ENCODE measurements at places on chromosomes 16 and 17.

- DNase-seq: no peak
These were observed 1.2 kb downstream of the THAP11 start for GRCh38 chr16:67843343-67843765.

- no peak for DNase-seq
These were observed 15.7 kb downstream of the ZDHHC7 start for GRCh38 chr16:84995663-84996062.

DNA sequence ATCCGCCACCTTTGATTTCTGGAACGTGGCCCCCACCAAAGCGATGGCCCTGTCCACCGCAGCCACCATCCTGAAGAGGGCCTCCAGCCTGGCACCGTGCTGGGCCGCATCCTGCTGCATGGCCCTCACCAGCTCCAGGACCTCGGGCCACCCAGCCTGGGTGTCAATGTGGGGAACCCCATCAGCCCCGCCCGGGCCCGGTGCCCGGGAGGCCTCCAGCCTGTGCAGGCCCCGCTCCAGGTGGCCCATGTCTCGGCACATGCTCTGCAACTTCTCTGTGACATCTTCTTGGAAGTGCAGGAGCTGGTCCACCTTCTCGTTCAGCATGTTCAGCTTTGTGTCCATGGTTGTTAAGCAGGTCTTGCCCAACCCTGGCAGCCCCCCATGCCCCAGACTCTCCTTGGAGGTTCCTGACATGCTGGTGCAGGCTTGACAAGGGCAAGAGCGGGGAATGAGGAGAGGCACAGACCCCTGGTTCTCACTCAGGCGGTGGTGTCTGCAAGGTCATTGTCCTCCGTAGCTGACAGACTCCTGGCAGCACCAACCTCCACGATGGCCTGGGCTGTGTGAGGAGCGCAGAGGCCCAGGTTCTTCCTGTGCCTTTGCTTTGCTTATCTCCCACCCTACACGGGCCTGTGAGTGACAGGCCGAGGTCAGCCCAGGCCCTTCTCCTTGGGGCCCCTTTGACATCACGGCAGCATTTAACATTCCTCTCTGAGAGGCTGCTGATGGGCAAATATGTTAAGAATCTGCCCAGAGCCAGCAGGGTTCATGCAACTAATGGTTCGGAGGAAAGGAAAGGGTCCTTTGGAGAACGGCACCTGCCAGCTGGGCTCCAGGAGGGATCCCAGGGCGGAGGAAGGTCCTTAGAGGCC lies at the start of gene MYLK3:
Gene MYLK3, minus strand, starts transcription at position 568 of the 875 bp plus-strand sequence. Its CDS starts 151 bp downstream, at position 417.
- no peak for DNase-seq

- no peak for DNase-seq
These were observed 28.2 kb downstream of the METRNL start for GRCh38 chr17:83107656-83108048.

GRCh38 chr16:26913851-26914250 lies 152.9 kb upstream of the C16orf82 start:
- no peak for DNase-seq

- DNase-seq: peak; percentile 64
These were observed 2.4 kb downstream of the CACNB1 start for GRCh38 chr17:39194985-39195524.

DNA sequence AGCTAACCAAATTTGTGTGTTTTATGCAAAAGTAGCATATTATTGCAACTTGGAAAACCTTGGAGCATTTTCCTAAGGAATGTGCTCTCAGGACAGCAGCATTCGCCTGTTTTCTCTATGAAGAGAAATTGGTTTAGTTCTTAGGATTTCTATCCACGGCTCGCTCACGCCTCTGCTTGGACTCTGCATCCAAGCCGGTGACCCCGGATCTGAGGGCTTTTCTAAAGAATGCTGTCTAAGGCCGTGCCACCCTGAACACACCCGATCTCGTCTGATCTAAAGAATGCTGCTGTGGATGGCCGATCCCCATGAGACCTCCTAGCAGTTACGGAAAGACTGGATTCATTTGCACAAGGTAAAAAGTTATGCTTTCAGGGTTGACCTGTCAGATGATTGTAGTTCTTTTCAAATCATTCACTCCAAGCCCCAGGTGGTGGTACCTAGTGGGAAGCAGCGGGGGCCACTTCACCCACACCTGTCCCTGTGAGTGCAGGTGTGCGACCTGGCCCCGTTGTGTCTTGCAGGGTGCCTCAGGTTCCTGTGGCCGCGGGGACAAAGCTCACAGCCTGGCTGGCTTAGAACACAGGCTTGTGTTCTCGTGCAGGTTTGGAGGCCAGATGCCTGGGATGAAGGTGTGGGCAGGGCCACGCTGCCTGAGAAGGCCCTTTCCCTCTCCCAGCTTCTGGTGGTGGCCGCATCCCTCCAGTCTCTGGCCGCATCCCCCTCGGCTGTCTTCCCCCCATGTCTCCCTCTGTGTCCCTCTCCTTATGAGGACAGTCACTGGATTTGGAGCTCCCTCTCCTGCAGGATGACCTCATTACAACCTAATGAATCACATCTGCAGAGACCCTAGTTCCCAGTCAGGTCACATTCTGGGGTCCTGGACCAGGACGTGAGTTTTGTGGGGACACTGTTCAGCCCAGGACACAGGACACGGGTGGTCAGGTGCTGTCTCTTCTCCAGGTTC lies 71.1 kb downstream of the BANP start:
- DNase-seq: no peak

DNA sequence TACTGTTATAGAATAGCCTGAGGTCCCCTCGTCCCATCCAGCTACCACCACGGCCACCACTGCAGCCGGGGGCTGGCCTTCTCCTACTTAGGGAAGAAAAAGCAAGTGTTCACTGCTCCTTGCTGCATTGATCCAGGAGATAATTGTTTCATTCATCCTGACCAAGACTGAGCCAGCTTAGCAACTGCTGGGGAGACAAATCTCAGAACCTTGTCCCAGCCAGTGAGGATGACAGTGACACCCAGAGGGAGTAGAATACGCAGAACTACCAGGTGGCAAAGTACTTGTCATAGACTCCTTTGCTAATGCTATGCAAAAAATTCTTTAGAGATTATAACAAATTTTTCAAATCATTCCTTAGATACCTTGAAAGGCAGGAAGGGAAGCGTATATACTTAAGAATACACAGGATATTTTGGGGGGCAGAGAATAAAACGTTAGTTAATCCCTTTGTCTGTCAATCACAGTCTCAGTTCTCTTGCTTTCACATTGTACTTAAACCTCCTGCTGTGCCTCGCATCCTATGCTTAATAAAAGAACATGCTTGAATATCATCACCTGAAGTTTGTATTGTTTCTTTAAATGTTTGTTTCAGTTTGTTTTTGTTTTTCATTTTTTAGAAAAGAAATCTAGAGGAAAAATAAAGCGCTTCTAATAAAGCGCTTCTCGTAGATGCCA lies 388.3 kb downstream of the MAF start:
- DNase-seq: no peak

GRCh38 chr16:5756969-5757368 lies 659.4 kb upstream of the EEF2KMT start:
- peak; percentile 39 for DNase-seq

- no peak for DNase-seq
These were observed 18.4 kb upstream of the UBE2I start for GRCh38 chr16:1290860-1291575.

GRCh38 chr17:16933317-16934132 lies 38.4 kb downstream of the TNFRSF13B start:
- DNase-seq: no peak

GRCh38 chr16:79301051-79301450 lies 299.5 kb downstream of the MAF start:
- peak; percentile 34 for DNase-seq

DNA sequence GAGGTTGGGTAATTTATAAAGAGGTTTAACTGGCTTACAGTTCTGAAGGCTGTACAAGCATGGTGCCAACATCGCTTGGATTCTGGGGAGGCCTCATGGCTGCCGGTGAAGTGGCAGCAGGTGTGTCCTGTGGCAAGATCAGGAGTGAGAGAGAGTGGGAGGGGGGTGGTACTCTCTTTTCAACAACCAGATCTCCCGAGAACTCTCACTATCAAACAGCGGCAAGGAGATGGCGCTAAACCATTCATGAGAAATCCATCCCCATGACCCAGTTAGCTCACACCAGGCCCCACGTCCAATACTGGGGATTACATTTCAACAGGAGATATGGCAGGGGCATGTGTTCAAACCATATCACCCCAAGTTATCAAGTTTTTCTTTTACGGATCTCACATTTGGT lies 44.0 kb upstream of the CBX4 start:
- DNase-seq: no peak

DNA sequence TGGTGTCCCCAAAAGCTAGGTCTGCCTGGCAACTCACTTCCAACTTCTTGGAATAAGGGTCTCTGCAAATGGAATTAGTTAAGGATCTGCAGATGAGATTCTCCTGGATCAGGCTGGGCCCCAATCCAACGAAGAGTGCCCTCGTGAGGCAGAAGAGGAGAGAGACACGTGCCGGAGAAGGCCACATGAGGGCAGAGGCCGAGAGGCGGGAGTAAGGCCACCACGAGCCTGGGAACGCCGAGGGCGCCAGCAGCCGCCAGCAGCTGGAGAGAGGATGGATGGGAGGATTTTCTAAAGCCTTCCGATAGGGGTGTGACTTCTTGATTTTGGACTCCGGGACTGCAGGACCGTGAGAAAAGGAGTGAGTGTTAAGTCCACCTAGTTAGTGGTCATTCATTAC lies 76.3 kb downstream of the JPH3 start:
- DNase-seq: no peak

DNA sequence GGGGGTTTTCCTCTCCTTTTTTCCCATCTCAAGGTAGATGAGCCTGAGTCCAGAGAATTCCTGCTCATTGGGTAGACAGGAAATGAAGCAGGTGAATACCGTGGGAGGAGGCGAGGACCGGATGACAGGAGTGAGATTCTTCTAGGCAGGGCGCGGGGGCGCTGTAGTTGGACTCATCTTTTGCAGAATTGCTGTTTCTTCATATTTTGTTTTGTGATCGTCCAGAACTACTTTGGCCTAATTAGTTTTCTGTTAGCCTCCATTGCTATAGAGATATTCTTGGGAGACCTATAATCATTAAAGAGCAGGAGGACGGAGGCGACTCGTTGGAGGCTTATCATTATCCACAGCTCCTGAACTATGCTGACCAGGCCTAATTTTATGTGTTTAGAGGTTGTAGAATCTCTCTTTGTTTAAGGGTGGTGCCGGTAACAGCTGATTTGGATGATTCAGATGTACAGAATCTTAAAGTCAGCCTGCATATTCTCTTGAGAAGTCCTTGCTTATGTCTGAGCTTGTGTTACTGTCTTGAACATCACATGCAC lies 650 bp downstream of the ATP6V0A1 start:
- DNase-seq: peak; percentile 52

GRCh38 chr16:77946823-77947222 lies 75.5 kb upstream of the CLEC3A start:
- peak; percentile 58 for DNase-seq

DNA sequence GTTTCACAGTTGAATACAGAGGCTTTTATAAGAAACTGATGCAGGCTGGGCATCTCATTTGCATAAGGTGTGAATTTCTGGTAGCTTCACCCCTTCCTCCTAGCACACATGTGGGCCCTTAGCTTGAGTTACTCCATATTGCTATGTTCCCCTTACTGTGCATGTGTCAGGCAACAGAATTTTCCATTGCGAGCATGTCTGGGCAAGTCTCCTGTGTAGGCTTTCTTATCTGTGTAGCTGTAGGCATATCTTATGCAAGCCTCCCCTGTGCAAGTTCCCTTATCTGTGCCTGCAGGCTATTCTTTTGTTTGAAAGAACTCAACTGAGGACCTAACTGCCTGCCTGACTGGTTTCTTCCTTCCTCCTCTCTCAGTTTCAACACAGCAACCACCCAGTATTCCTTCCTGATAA lies 597.4 kb upstream of the CDH5 start:
- DNase-seq: no peak

DNA sequence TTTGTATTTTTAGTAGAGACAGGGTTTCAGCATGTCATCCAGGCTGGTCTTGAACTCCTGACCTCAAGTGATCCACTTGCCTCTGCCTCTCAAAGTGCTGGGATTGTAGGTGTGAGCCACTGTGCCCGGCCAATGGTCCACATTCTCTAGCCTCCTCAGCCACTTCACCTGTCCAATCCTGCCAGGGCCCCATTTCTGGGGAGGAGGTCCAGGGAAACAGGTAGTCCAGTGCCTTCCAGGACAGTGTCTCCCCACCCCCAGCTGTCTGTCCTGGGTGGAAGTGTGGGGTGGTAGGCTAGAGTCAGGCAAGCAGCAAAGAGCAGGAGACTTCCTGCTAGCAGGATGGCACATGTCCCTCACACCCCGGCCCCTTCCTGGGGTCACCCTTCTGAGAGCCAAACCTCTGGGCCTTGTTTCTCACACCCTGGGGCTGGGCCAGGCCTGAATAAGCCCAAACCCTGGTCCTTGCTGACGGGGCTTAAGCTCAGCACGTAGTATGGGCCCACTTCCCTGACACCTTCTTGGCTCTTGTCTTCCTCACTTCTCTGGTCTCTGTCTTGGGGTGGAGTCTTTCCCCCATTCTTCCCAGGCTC lies 5.0 kb downstream of the FHOD1 start:
- no peak for DNase-seq

DNA sequence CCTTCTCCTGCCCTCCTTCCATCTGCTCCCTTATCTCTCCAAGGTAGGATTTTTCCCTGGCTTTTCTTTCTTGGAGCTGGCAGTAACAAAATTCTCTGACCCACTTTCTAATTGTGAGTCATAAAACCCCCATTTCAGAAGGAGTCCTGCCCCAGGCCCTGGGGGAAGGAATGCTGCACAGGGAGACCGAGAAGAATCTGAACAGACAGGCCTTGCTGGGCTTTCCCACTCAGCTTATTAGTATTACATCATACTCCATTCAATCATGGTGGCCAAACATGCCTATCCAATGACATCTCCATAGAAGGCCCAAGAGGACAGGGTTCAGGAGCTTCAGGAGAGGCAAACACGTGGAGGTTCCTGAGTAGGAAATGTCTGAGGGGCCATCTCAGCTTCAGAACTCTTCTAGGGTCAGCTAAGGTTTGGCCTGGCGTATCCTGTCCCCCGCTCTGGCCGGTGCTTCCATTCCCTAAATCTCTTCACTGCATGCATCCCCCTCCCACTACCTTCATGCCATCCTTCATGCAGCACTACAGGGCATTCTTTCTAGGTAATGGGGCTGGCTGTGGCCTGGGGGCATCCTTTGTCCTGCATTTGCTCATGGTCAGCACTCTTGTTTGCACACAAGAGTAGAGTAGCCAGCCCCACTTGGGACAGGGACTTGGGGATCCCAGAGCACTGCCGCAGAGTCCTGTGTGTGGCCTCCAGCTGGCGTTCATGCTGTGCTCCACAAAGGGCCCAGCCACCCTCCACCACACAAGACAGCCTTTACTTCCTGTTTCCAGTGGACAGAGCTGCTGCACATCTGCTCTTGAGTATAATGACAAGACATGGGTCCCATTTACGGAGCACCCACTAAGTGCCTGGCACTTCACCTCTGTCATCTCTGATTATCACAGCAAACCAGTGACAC lies 8.2 kb downstream of the SLC6A2 start:
- DNase-seq: no peak

DNA sequence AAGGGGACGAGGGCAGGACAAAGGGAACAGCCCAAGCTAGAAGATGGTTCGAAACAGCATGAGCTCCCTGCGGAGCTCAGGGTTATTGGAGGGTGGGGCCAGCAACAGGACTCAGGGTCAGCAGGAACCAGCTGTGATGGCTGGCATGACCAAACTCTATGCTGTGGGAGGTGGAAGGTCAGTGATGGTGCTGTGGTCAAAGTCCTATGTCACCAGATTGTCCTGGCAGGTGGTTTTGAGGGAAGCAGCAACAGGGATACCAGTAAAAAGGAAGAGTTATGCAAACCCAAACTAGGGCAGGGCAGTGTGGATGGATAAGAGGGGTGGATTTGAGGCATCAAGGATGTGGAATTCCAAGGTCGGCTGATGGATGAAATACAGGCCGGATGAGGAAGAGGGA lies 32.4 kb downstream of the CACNG4 start:
- DNase-seq: no peak

Data from iPS-NIHi11 (cell line).